Activated CD8-positive, alpha-beta memory T cell treated with anti-CD3 and anti-CD28 coated beads for 1 hour (primary cell): ENCODE measurements at places on chromosomes 2 and 18.

GRCh38 chr2:216274194-216274840 lies 98.0 kb downstream of the MARCHF4 start:
- DNase-seq: no peak

DNA sequence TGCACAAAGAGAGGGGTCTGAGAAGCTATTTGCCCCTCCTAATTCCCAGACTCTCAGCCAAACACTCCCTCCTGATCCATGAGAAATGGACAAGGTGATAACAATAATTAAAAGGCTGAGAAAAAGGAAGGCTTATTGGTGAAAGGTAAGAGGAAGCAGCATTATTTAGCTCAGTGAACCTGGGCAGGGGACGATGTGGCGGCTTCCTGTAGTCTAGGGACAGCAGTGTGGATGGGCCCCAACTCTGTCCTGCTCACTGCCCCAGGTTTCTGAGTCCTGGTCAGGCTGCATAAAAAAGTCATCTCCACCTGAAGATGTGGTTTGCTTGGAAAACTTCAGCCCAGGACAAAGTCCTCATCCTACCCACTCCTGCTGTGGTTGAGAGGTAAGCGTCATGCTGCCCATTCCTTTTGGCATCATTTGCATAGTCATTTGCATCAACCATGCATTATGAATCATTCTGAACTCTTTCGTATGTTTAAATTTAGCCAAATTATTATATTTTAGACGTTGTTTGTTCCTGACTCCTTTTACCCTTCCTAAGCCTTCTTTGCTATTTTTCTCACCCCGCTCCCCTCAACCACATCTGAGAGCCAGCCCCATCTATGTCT lies 126.8 kb downstream of the CLIP4 start:
- DNase-seq: no peak

DNA sequence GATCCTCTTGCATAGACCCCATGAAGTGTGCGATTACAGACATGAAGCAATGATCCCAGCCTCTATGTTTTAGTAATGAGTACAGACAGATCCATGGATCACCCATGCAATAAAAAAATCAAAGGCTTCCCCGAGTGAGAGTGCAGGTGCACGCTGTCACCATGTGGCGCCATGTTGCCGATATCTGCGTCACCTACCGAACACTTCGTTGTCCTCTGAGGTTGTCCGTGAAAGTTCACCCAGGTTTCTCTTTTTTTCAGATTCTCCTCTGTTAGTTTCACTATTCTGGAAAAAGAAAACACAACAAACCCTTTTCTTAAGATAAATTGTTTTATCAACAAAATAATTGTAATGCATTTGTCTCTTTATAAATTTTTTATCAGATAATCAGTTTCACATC lies 66.5 kb downstream of the MBP start:
- DNase-seq: no peak

DNA sequence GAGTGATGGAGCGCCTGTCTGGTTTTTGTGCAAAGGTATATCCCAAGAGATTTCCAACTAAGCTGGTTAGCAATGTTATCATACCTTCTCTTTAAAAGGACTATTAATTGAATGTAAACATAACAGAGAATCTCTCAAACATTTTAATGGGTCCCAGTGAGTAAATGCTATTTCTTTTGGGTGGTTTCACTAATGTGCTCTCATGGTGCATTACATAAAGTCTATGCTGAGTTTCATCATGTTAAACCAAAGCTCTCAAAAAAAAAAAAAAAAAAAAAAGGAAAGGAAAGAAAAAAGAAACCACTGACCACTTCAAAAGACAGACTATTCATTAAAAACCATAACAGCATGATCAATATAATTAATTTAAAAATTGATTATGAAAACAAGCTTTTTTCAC lies 119.1 kb upstream of the SCN1A start:
- DNase-seq: no peak

GRCh38 chr2:191180276-191180675 lies 29.5 kb upstream of the STAT4 start:
- no peak for DNase-seq

- DNase-seq: no peak
These were observed 3.0 kb downstream of the BUB1 start for GRCh38 chr2:110674620-110675555.

DNA sequence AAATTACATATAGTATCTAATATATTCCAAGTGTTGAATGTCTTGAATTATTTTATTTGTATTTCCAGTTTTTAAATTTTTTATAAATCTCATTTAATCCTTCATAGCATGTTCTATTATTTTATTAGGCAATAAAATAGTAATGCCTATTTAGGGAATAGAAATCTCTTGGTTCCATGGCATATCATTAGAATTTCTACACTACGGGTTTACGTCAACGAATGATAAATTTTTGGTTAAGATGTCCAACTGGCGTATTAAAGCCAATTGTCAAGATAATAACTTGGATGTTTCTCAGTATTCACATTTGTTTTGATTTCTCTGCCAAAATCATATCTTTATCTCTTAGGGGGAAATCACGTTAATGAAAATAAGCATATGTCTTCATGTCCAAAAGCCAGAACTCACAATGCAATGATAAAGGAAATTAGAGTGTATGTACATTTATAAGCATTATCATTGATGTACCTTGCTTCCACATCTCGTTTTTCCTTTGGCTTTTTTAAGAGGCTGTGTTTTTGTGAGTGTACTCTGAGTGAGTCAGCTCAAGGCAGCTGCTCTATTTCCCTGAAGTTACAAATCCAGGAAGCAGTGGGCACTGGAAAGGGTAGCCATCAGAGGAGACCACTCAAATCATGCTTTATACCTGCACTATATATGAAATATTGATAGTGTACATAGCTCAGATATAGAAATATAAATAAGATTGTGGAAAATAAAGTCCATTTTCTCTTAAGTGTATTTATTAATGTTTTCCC lies 115.8 kb upstream of the PDE1A start:
- no peak for DNase-seq

GRCh38 chr2:140186313-140186712 lies 1406.1 kb upstream of the NXPH2 start:
- DNase-seq: no peak

- DNase-seq: no peak
These were observed 373.8 kb downstream of the ZEB2 start for GRCh38 chr2:144146076-144146475.

GRCh38 chr2:15389326-15389700 lies 171.8 kb downstream of the NBAS start:
- no peak for DNase-seq

GRCh38 chr2:163701399-163702195 lies 34.2 kb downstream of the FIGN start:
- DNase-seq: no peak

- peak; percentile 11 for DNase-seq
These were observed 22.2 kb downstream of the FAP start for GRCh38 chr2:162221064-162221463.
